CD14-positive monocyte (primary cell): ENCODE measurements at places on chromosomes 3 and 15. TPM values are rescaled to one million over a fixed set of nuclear protein-coding genes. Genes with fewer than 3 reads are reported as not detected.

The C3orf70 gene
- polyA plus RNA-seq = not detected

The ZBBX gene
- not detected in 2 replicates for polyA plus RNA-seq

The CASR gene
- polyA plus RNA-seq = not detected

The CELSR3 gene
- polyA plus RNA-seq = not detected

The DNASE1L3 gene
- polyA plus RNA-seq = not detected

The FOXB1 gene
- polyA plus RNA-seq = not detected in 2 replicates

The TGM4 gene
- not detected in 2 replicates for polyA plus RNA-seq

The IQCF5 gene
- not detected in 2 replicates for polyA plus RNA-seq

The CAND2 gene
- not detected in 2 replicates for polyA plus RNA-seq

The KBTBD12 gene
- not detected for polyA plus RNA-seq

The SOX14 gene
- polyA plus RNA-seq = not detected in 2 replicates

The VIPR1 gene
- polyA plus RNA-seq = 15.5 TPM

The ADPRH gene
- polyA plus RNA-seq = 37.8 TPM

The INKA1 gene
- polyA plus RNA-seq = 1.3 TPM

The RAB6B gene
- not detected in 2 replicates for polyA plus RNA-seq

The PDIA3 gene
- 195 TPM for polyA plus RNA-seq

The STOML1 gene
- polyA plus RNA-seq = 5.1 and 6.3 TPM in 2 replicates

The SLCO3A1 gene
- 62.8 TPM for polyA plus RNA-seq

The SEC11A gene
- 154 TPM for polyA plus RNA-seq

The NPRL2 gene
- 23.5 TPM for polyA plus RNA-seq

The NOX5 gene
- not detected for polyA plus RNA-seq

The PDIA5 gene
- 10.0 TPM for polyA plus RNA-seq

The SLC51A gene
- 0.27 TPM in 1 of 2 replicates, not detected in the other for polyA plus RNA-seq

The CXCR6 gene
- polyA plus RNA-seq = 0.10 TPM

The MNS1 gene
- polyA plus RNA-seq = not detected

The STRIT1 gene
- polyA plus RNA-seq = not detected

The STRC gene
- not detected for polyA plus RNA-seq

The FSIP1 gene
- 0.10 TPM for polyA plus RNA-seq

The CKMT1B gene
- not detected in 2 replicates for polyA plus RNA-seq

The PGBD4 gene
- polyA plus RNA-seq = 0.38 TPM

The PLS1 gene
- not detected for polyA plus RNA-seq

The CD80 gene
- polyA plus RNA-seq = 0.47 TPM

The ACAD11 gene
- polyA plus RNA-seq = 0.40 TPM

The ITIH1 gene
- polyA plus RNA-seq = 0.75 TPM

The MAP1A gene
- 0.01 TPM in 1 of 2 replicates, not detected in the other for polyA plus RNA-seq

The GABRR3 gene
- not detected in 2 replicates for polyA plus RNA-seq

The TEX9 gene
- 0.46 TPM for polyA plus RNA-seq

The STX19 gene
- polyA plus RNA-seq = not detected in 2 replicates

The GOLGA8J gene
- polyA plus RNA-seq = not detected

The DUOX2 gene
- polyA plus RNA-seq = not detected

The WDR53 gene
- polyA plus RNA-seq = 4.1 TPM

The RAF1 gene
- polyA plus RNA-seq = 79.5 TPM

The GCNT3 gene
- not detected in 2 replicates for polyA plus RNA-seq

The ZBED2 gene
- not detected for polyA plus RNA-seq

The PTPRG gene
- not detected for polyA plus RNA-seq

The AGBL1 gene
- not detected for polyA plus RNA-seq
